Esophagus muscularis mucosa (tissue), 4 donors: ENCODE measurements at places on chromosomes 16 and 17. TPM values are rescaled to one million over a fixed set of nuclear protein-coding genes. Genes with fewer than 3 reads are reported as not detected.

Gene CCL1
- total RNA-seq = not detected

Gene SOX15
- total RNA-seq = 14.6 TPM

Gene PYCARD
- total RNA-seq = 28.9 TPM

Gene ITGB4
- 54.0 TPM for total RNA-seq

- no peaks in the 10 kb centered on the region for H3K36me3 ChIP-seq
- no peak overlapping the region for H3K4me3 ChIP-seq
- no peaks in the 10 kb centered on the region for H3K27me3 ChIP-seq
- peaks cover 4% of the 10 kb centered on the region for H3K4me1 ChIP-seq
Measured at GRCh38 chr17:34171245-34171818, 83.8 kb upstream of the CCL2 start.

GRCh38 chr16:359871-360697 is 7.6 kb upstream of the AXIN1 start:
- DNase-seq = no peak
- no peak overlapping the region for H3K27ac ChIP-seq
- peaks cover 9% of the 10 kb centered on the region for H3K4me1 ChIP-seq
- no peaks in the 10 kb centered on the region for H3K27me3 ChIP-seq
- no peak overlapping the region for H3K4me3 ChIP-seq
- H3K36me3 ChIP-seq = no peaks in the 10 kb centered on the region

GRCh38 chr17:8469964-8470363 is 34.3 kb downstream of the NDEL1 start:
- H3K36me3 ChIP-seq = peaks cover 26% of the 10 kb centered on the region
- no peak overlapping the region for H3K4me3 ChIP-seq
- no peak for DNase-seq
- no peaks in the 10 kb centered on the region for H3K27me3 ChIP-seq

DNA sequence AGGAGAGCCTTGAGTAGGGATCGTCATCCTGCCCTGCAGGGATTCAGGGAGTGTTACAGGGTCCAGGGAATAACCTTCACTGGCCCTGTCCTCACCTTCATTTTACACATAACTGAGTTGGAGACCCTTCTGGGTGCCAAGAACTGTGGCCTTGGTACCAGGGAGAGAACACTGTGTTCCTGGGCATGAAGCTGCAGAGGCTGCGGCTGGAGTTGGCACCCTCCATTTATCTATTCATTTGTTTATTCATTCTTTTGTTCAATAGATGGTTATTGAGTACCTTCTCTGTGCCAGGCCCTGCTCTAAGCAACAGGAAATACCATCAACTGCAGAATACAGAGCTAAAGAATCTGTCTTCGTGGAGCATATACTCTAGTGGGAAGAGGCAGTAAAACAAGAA is 6.7 kb downstream of the ABCC3 start:
- no peak for DNase-seq
- H3K4me3 ChIP-seq = no peak overlapping the region
- H3K4me1 ChIP-seq = peaks cover 31% of the 10 kb centered on the region
- H3K36me3 ChIP-seq = no peaks in the 10 kb centered on the region
